Right ventricle myocardium inferior (tissue), 1 donor: ENCODE measurements at places on chromosomes 6 and 20.

DNA sequence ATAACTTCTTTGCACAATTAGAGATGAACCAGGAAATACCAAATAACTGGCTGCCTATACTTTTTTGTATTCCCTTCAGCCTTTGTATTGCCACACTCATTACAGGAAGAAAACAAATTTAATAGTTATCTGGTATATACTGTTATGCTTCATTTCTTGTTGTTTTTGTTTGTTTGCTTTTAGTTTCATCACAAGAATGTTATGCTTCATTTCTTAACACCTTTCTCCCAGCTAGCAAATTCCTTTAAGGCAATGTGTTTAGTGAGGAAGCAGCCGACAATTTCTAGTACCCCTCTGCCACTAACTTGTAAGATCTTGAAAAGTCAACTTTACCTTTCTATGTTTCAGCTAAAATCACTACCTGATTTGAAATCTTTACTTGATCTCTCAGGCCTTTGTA, 1.4 kb downstream of the NCOA6 start:
- DNase-seq: no peak

DNA sequence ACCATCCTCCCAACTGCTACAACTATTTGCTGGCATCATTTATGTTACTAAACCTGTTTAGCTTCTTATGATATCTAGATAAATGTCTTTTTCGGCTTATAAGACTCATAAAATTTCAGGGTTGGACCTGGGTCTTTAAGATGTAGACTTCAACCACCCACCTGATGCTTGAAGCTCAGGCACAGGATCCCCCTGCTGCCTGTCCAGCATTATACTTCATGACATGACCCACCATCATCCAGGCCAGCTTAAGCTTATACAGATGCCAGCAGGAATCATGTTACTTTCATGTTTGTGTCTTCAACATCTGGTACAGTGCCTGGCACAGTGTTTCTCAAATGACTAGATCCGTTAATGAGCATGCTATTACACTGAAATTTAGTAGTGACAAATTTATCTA, 47.4 kb downstream of the SLC17A5 start:
- DNase-seq: no peak

GRCh38 chr20:35791821-35792220, 20.0 kb downstream of the PHF20 start:
- no peak for DNase-seq

GRCh38 chr6:155993240-155993639, 537.6 kb upstream of the NOX3 start:
- no peak for DNase-seq

DNA sequence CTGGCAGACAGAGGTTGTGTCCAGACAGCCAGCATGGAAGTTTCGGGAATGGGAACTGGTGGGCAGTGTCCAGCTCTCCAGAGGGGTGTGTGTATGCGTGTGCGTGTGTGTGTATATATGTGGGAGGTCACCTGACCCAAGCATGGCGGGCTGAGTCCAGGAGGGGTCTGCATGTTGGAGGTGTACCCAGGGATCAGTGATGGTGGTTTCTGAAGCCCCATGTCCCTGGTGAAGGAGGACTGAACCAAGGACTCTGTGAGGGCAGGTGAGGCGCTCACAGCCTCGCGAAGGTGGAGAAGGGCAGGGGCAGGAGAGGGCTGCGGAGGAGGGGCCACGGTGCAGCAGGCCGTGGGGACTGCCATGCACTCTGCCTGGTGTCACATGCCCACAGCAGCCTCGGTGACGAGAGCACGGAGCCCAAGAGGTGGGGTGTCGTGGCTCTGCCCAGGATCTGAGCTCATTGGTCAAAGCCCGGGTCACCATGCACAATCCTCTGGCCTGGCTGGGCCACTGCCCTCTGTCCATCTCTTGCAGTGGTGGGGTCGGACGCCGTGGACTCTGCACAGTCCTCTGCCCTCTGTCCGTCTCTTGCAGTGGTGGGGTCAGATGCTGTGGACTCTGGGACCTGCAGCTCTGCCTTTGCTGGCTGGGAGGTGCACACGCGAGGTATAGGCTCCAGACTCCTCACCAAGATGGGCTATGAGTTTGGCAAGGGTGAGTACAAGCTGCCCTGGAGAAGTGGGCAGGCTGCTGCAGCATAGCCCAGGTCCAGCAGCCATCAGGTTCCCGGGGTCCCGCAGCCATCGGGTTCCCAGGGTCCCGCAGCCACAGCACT, 2.1 kb upstream of the LIME1 start:
- DNase-seq: no peak

DNA sequence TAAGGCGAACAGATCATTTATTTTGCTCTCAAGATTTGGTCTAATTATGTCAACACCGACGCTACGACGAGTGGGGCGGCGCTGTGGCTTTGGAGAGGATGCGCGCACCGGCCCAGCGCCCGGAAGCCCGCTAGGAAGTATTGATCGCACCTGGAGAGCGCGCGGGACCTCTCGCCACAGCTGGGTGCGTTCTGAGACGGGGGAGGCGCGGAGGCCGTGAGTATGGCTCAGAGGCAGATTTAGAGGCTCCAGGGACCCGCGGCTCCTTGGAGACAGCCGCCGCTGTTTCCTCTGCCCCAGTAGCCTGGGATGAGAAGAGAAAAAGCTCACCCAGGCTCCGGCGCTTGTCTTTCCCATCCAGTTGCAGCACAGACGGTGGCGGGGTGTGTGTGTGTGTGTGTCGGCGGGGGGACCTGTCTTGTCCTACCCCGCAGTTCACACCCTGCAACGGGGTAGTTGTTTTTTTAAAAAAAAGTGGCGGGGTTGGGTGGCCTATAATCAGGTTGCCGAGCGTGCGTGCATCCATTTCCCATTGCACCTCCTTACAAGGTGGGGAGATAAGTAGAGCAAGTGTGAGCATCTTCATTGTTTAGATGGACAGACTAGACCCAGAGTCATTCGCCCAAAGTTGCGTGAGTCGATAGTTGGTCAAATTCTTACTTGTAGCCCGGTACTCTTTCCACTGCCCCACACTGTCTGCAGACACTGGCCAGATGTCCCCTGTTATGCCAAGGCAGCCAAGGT, 11.2 kb downstream of the TFAP2D start:
- DNase-seq: no peak

DNA sequence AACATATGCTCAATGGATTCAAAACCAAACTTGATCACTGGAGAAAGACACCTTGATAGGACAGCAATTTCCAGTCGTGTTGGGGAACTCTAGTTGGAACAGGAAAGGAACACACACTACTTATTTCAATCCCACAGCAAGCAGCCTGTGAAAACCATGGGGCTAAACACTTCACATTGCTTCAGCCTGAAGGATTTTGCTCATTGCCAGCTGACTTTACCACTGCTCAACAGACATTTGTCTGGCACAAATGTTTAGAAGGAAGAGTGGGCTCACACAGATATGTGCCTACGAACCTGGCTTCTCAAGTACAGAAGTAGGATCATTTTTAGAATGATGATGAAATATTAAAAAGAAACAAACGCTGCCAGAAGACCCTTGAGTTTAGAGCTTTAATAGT, 598.1 kb downstream of the PHF3 start:
- no peak for DNase-seq

DNA sequence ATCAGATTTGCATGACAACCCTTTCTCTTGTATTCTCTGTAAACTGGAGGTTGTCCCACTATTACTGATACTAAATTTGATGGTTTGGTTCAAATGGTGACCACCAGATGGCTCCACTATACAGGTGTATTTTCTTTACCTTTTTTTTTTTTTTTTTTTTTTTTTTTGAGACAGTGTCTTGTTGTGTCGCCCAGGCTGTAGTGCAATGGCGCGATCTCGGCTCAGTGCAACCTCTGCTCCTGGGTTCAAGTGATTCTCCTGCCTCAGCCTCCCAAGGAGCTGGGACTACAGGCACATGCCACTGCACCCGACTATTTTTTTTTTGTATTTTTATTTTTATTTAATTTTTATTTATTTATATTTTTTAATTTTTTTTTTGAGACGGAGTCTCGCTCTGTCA, 6.6 kb upstream of the WTAP start:
- DNase-seq: no peak

DNA sequence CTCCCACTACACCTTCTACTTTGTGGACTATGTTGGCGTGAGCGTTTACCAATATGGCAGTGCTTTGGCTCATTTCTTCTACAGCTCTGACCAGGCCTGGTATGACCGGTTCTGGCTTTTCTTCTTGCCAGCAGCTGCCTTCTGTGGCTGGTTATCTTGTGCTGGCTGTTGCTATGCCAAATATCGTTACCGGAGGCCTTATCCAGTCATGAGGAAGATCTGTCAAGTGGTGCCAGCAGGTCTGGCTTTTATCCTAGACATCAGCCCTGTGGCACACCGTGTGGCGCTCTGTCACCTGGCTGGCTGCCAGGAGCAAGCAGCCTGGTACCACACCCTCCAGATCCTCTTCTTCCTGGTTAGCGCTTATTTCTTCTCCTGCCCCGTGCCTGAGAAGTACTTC, 16.5 kb upstream of the EFHC1 start:
- no peak for DNase-seq
